ENCODE measurements at places on chromosomes 6 and 20.

GRCh38 chr20:61354001-61354390 lies 101.9 kb downstream of the CDH4 start:
- no peak for DNase-seq

- no peak for DNase-seq
Measured at GRCh38 chr6:158661156-158661685, 11.4 kb downstream of the SYTL3 start.

GRCh38 chr20:2151858-2152281 lies 50.2 kb downstream of the STK35 start:
- DNase-seq = no peak

DNA sequence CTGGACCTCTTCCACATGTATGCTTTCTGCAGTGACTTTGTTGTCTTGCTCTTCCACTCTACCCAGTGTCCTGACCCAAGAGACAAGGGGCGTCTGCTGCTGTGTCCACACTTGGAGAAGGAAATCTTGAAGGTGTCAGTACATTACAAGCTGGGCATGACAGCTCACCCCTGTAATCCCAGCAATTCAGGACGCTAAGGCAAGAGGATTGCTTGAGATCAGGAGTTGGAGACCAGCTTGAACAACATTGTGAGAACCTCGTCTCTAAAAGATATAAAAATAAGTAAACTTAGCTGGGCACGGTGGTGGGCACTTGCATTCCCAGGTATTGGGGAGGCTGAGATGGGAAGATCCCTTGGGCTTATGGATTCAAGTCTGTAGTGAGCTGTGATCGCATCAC lies 5.8 kb upstream of the HLA-B start:
- no peak for DNase-seq
